ENCODE measurements at places on chromosomes 1 and 21. TPM values are rescaled to one million over a fixed set of nuclear protein-coding genes. Genes with fewer than 3 reads are reported as not detected.
A peak's percentile ranks its signal among the peaks of the same experiment; 100 is the strongest.

TNNT2 gene
- not detected for total RNA-seq

- H3K4me1 ChIP-seq, result peaks cover 2% of the 10 kb centered on the region
- H3K27me3 ChIP-seq, result peaks cover 45% of the 10 kb centered on the region
- no peak overlapping the region for H3K4me3 ChIP-seq
- no peak for DNase-seq
- peaks cover 2% of the 10 kb centered on the region for H3K36me3 ChIP-seq
- H3K27ac ChIP-seq, result no peak overlapping the region
Measured at GRCh38 chr1:164787834-164788231, 228.8 kb downstream of the PBX1 start.

TXNIP gene
- 567 TPM for total RNA-seq

GRCh38 chr1:197384471-197384870 lies 116.4 kb downstream of the CRB1 start:
- no peak overlapping the region for H3K27ac ChIP-seq
- DNase-seq, result no peak
- peaks cover 10% of the 10 kb centered on the region for H3K27me3 ChIP-seq
- no peaks in the 10 kb centered on the region for H3K4me1 ChIP-seq
- no peaks in the 10 kb centered on the region for H3K36me3 ChIP-seq

- DNase-seq, result no peak
- H3K27me3 ChIP-seq, result no peaks in the 10 kb centered on the region
- H3K4me1 ChIP-seq, result peaks cover 35% of the 10 kb centered on the region
- peak overlapping the region; percentile 93 for H3K4me3 ChIP-seq
- H3K36me3 ChIP-seq, result no peaks in the 10 kb centered on the region
- H3K27ac ChIP-seq, result no peak overlapping the region
Measured at GRCh38 chr1:239717918-239718184, 331.5 kb downstream of the CHRM3 start.
